ENCODE measurements at places on chromosomes 11 and 22.
A peak's percentile ranks its signal among the peaks of the same experiment; 100 is the strongest.

DNA sequence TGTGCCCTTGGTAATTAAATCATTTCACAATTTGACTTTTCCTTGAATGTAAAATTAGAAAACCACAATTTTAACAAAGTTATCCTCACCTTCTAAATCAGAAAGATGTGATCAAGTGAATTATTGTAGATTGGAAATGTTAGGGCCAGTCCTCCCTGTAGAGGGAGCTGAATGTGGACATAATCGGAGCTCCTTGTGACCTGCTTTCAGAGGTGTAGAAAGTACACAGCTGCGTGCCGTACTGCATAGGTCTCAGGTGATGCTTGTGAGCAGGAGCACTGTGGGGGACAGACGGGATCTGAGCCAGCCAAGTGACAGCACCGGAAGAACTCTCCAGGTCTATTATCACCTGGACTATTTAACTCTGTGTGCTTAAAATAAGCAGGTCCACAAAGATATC lies 338.0 kb downstream of the AASDHPPT start:
- no peak for DNase-seq

DNA sequence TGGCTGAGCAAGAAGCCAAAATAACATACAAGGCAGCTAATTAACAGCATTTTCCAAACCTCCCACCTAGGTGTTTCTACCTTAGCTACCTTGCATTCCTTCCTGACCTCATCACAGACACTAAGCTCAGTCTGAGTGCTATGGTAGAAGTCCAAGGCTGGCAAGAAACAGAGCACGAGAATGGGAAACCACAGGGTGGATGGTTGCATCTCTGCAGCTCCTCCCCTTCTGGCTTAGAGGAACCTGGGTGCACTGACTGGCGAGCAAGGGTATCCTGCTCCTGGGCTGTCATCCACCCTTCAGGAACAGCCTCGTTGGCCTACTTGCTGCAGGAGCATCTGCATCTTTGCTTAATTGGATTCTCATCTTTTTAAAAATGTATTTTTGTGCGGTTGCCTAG lies 73.1 kb upstream of the KIRREL3 start:
- DNase-seq, result no peak

DNA sequence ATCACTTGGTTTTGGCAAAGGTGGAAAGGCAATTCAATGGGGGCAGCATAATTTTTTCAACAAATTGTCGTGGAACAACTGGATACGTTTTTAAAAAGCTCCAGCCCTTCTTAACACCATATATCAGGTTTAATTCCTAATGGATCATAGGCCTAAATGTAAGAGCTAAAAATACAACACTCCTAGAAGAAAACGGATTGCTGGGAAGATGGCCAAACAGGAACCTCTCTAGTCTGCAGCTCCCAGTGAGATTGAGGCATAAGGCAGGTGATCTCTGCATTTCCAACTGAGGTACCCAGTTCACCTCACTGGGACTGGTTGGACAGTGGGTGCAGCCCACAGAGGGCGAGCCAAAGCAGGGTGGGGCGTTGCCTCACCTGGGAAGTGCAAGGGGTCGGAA lies 32.4 kb upstream of the SCGB1D1 start:
- DNase-seq, result no peak

DNA sequence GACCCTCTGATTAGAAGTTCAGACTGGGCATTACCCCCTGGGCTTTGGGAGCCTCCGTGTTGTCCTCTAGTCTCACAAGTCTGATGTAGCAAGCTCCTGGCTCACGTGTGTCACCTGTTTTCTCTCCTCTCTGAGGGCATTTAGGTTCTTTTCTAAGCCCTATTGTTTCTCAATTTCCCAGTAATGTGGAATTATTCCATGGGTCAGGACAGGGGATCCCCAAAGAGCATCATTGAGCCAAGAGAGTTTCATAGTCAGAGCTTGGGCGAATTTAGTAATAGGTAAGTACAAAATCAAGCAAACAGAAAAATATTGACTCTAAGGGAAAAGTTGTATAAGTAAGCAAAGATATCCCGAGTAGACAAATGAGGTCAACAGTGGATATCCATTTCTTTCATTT lies 57.3 kb downstream of the PPP6R2 start:
- no peak for DNase-seq

DNA sequence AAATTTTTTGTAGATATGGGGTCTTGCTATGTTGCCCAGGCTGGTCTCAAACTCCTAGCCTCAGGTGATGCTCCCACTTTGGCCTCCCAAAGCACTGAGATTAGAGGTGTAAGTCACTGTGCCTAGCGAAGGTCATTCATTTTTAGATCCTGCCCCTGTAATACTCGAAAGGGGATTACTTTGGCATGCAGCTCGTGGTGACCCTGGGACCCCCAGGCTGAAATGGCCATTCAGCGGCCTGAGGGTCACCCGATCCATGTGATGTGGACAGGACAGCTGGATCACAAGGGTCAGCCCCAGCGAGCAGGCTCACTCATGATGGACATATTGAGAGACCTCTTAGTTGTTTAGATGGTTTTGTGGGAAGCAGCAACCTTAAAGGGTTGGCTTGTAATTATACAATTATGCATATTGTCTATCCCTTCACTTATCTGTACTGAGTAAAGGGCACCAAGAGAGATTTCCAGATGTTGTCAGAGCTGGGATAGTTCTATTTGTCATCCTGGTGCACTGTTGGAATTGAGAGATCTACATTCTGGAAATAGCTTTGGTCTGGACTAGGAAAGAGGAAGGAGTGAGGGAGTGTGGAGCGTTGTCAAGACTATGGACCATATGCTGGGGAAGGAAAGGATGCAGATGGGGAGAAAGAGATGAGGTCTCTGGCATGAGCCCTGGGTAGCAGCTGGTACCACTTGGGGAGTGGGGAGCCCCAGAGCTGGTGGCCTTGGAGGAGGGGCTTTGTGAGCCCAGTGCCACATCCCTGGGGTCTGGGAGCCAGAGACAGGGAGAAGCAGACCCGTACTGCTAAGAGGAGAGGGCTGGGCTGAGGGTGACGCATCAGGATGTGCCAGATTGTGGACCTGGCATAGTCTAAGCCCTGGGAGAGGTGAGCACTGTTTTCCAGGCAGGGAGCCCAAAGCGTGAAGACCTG lies 15.5 kb downstream of the RHBDD3 start:
- no peak for DNase-seq

- DNase-seq, result peak; percentile 55
Observed at GRCh38 chr11:10623797-10624761, 55.6 kb upstream of the LYVE1 start.

DNA sequence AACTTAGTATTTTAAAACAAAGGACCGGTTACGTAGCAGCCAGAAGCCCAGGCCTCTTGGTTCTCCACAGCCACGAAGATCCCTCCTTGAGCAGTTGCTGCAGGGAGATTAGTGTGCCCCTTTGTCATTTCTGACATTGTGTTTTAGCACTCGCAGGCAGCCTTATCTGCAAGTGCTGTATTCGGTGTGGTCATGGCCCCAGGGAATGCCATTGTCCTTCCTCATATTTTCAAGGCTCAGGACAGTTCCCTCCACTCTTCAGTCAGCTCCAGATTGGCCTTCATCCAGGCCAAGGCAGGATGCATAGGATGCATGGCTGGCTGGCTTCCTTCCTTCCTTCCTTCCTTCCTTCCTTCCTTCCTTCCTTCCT lies 88.5 kb downstream of the ZBTB16 start:
- DNase-seq, result no peak

GRCh38 chr11:43267856-43268580 lies 43.8 kb upstream of the API5 start:
- no peak for DNase-seq

GRCh38 chr11:64569300-64569970 lies 21.6 kb upstream of the SLC22A12 start:
- DNase-seq, result no peak

DNA sequence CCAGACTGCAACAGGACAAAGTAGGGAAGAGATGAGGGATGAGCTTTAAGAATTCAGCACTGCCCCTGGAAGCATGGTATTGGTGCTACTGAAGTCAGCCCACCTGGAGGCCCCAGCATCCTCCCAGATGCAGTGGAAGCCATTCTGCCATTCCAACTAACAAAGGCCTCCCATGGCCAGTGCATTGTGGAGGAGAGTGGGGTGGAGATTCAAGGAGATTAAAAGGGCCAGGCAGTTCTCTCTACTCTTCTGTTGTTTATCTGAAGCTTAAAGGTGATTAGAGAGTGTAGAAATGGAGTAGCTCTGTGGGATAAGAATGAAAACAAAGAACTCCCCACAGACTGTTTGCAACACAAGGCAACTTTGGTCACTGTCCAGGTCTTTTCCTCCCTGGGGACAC lies 24.1 kb upstream of the TSKU start:
- no peak for DNase-seq

DNA sequence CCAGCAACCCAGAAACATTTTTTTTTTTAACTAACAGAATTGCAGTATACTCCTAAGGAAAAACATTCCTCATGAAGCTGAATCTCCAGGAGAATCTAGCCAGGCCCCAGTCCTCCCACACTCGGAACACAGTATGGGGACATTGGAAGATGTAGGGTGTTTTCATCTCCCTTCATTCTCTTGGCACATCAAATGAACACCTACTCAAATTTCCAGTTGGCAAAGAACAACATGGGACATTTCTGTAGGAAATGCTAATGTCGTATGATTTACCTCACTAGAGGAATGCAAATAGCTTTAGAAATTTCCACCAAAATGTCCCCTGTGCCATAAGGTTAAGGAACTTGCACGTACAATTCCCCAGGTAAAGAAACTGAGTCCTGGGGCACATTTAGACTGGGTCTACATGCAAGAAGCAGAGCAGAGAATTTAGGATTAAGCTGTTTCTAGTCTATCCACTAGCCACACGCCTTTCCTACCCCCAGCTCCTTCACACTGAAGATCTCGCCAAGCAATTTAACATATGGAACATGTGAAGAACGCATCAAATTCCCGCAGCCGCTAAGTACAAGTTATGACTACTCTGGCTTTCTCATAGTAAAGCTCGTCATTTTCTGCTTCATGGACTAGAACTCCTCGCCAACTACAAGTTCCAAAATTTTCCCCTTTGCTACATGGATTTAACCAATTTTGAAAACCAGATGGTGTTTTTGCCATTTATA lies 2.9 kb upstream of the CADM1 start:
- DNase-seq, result no peak

DNA sequence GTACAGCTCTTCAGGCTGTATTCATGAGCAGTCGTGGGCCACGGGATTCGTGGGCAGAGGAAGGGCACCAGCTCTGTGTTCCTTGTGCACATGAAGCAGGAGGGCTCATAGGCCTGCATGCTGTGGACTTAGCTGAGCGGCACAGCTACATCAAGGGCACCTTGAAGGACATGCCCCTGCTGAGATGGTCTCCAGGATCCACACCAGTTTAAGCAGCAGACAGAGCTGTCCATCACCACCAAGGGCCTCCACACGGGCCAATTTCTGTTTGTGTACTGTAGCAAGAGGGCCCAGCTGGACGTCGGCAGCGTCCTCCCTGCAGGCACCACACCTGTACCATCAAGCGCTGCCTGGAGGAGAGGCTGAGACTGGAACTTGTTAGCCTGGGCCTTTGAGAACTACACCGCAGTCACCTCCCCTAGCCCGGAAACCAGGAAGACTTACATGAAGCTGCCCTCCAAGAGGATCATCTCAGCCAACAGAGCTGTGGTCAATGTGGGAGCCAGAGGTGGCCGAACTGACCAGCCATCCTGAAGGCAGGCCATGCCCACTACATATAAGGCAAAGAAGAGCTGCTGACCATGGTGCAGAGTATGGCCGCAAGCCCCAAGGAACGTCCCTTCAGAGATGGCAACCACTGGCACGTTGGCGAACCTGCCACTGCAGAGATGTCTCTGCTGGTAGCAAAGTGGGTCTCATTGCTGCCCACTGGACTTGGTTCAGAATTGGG lies 32.7 kb upstream of the GNB1L start:
- DNase-seq, result no peak

DNA sequence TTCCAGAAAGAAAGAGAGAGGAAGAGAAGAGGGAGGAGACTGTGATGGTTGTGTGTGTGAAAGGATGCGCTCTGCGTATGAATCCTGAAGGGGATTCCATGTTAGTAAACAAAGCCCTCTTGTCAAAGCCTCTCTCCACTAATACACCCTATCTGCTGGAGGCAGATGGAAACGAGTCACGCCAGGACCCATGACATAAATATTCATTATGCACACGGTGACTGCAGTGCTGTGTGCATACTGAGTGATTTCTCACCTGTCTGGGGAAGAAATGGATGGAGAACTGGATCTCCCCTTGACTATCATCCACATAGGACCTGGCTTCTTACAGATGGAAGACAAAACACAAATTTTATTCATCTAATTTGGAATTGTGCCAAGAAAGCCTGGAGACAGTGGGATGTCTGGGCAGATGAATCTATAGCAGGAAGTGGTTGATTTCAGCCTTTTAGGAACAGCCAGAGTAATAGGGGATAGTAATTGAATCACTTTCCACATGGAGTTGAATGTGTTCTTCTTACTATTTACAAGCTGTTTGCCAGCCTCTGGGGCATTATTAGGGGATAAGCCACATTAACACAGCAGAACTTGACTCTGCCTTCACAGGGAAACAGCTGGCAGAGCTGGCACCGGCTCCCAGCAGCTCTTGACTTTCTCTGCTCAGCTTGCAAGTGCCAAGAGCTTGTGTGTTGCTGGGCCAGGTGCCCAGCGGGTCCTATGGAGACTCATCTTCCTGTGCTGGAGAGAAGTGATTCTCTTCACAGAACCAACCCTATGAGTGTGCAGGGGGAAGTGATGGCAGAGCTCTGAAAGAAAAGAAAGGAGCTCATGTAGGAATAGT lies 9.0 kb downstream of the MTNR1B start:
- DNase-seq, result peak; percentile 99

GRCh38 chr22:24995649-24996180 lies 43.2 kb downstream of the KIAA1671 start:
- DNase-seq, result no peak

- DNase-seq, result peak; percentile 93
Observed at GRCh38 chr11:95338430-95338991, 107.5 kb upstream of the SESN3 start.

GRCh38 chr11:134068829-134069425 lies at the start of gene JAM3:
Gene JAM3 (plus strand): TSS chr11:134069072. CDS start chr11:134069084, 12 bp downstream.
- DNase-seq, result peak; percentile 96

- no peak for DNase-seq
Observed at GRCh38 chr11:27861706-27862430, 161.6 kb upstream of the BDNF start.

DNA sequence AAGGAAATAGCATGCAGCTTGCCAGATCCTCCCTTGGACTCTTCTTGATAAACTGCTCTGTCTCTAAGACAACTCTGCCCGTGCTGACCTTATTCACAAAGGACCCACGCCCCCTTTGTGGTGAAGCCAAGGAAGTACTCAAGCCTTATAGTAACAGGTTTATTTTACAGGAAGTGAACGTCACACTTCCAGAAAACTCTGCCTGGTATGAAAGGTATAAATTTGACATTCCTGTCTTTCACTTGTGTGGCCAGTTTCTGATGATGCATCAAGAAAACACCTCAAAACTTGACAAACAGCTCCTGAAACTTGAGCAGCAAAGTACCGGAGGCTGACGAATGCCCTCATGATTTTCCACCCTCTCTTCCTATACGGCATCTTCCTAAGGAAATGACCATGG lies 12.5 kb upstream of the PELI3 start:
- DNase-seq, result no peak

All from NCI-H1092 (cell line).